NCI-H1105 treated with DMSO at 0.1 percent for 48 hours (cell line): ENCODE measurements at places on chromosomes 2 and 18.

- no peak for DNase-seq
Observed at GRCh38 chr2:27099334-27099955, 12.9 kb downstream of the KHK start.

DNA sequence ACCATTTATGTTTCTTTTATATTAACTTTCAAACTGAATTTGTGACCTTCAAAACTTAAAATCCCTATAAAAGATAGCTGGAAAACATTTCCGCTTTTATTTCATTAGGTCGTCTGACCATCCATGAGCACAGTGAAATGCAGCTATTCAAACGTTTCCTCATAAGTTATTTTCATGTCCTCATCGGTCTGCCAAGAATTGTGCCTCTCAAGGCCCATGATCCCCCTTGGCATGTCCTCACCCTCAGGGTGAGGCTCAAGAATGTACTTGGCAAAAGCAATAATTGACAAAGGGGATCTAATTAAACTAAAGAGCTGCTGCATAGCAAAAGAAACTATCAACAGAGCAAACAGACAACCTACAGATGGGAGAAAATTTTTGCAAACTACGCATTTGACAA is 12.4 kb downstream of the SLC66A2 start:
- no peak for DNase-seq

DNA sequence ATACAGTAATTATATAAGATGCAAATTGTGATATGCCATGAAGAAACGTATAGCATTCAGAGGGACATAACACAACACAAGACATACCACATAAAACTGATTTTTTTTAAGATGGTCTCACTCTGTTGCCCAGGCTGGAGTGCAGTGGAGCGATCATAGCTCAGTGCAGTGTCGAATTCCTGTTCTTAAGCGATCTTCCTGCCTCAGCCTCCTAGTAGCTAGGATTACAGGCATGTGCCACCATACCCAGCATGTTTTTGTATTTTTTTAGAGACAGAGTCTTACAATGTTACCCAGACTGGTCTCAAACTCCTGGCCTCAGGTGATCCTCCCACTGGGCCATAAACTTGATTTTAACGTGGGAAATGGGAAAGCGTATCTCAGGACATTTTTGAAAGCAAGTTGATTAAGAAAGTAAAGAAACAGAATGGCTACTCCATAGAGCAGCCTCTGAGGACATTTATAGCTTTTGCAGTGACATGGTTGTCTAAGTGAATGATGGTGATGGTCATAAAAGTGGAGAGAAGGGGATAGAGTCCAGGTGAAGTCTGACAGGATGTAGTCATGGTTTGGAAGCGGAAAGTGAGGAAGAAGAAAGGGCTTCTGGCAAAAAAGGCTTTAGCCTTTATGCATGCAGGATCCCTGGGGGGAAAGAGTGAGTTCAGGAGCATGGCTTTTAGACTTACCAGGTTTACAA is 2.4 kb downstream of the TSGA10 start:
- DNase-seq: no peak

DNA sequence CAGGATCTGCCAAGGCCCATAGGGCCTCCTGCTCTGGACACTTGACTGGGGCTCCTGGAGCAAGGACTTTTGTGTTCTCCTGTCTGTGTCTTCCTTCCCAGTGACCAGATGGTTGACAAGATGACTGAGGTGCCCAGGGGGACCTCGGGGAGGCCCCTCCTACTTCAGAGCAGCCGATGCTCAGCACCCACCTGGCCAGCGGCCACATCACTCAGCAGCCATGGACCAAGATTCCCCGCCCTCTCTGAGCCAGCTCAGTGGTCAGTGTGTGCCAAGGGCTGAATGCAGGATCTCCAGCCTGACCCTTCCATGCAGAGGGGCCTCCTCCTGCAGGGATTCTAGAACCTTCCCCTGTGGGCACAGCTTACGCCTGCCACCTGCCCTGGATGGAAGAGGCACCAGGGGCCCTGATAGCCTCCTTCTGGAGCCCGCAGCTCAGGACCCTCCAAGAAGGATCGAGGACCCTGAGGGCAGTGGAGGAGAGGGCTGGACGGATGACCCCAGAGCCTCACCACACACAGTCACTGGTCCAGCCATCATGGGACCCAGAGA is 87.4 kb upstream of the GPC1 start:
- no peak for DNase-seq

- DNase-seq: no peak
Observed at GRCh38 chr2:144544053-144544452, 24.1 kb upstream of the ZEB2 start.

DNA sequence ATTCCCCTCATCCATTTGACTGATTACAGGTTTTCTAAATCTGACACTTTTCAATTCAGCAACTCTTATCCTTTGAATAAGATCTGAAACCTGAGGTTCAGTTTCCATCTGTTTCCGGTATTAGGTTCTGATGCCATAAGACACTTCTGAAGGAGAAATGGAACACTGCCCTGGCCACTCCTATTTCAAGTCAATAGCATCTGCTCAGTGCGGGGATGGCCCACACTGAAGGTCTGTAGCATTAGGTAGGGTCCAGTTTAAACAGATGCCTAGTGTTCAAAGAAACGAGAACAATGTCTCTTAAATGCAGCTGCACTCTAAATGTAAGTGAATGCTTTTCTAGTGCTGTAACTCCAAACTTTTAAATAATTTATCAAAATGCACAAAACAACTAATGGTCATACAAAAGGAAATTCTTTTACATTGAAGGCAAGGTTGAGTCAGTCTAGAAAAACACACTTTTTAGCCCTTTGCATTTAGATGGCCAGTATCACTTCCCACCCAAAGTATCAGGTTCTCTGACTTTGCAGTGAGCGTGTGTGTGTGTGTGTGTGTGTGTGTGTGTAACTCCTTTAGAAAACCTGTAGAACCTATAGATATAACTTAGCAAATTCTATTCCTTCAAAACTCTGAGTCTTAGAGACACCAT is 78.2 kb downstream of the STK39 start:
- DNase-seq: no peak

- DNase-seq: no peak
Observed at GRCh38 chr2:83113953-83114352, 1345.1 kb downstream of the SUCLG1 start.

DNA sequence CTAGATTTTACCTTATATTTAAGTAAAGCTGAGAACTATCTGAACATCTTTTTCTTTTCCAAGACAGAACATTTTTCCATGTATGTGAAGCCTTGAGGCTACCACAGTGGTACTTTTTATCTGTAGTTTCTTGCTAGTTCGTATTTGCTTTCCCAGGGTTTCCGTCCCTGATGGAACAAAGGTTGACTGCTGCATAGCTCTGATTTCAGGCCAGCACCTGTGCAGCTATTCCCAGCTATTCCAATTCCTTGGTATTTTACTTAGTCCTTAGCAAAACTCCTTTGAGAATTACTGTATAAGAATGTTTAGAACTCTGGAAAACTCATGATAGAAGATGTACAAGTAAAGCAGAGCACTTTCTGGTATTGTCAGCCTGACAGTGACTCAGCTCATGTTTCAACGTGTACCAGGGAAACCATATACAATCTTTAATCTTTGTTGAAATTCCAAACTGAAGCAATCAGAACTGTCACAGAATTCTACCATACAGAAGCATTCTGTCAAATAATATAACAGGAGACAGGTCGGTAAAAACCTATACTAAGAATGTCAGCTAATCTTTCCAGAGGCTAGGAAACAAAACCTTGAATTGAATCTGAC is 162.2 kb downstream of the PKP4 start:
- no peak for DNase-seq

DNA sequence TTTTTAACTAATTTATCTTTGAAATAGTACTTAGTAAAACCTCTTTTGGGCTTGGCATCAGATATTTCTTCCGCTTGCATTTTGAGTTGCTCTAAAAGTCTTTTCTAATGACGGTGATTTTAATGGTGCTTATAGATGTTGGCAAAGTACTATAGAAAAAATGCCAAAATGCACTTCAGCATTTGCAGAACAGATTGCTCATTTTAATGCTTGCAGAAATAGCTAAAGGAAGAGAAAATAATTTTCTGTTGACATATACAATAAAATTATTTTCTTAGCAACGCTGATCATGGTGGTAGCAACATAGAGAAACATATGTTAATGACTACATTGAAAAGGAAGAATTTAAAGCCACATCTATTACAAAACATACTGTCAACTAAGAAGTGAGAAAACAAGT is 170.7 kb downstream of the STK39 start:
- no peak for DNase-seq

DNA sequence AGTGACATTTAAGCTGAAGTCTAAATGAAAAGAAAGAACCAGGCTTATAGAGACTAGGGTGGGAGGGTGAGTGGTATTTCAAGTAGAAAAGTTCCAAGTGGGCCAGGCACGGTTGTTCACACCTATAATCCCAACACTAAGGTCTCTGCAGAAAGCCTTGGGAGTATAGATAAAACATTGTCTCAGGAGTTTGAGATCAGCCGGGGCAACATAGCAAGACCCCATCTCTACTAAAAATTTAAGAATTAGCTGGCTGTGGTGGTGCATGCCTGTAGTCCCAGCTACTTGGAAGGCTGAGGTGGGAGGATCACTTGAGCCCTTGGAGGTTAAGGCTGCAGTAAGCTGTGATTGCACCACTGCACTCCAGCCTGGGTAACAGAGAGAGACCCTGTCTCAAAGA is 143.4 kb upstream of the PKDCC start:
- no peak for DNase-seq

GRCh38 chr2:6819668-6820067 is 46.0 kb downstream of the CMPK2 start:
- DNase-seq: no peak

DNA sequence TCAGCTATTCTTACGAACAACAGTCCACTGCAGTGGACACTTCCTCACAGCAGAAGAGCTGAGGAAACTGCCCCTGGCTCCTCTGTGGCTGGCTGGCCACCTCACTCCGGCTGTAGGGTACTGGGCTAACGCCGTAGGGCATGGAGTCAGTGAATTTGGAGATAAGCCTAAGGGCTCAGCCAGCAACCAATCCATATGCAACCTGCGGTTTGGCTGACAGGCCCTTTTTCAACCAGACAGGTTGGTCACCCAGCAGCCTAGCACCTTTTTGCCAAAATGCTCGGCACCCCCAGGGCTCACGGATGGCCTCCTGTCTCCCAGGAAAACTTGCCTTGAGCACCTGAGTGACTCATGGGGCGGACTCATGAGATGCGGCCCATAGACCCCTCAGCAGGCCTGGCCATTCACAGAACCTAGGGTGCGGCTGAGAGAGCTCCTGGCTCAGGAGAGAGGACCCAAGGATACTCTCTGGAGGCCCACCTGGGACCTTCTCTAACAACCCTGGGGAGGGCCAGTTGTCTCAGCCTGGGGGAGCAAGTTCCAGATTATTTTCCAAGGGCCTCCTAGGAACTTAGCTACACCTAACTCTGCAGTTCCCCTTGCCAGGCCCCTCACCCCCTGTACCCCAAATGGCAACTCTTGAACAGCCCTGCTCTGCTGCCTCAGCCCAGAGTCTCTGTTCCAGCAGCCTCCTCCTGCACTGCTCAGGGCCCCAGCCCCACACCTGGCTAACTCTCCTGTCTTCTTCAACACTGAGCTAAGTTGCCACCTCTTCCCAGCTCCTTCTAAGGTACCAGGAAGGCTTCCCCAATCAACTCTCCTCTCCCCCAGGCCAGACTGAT is 252.1 kb downstream of the CYP26B1 start:
- DNase-seq: no peak

DNA sequence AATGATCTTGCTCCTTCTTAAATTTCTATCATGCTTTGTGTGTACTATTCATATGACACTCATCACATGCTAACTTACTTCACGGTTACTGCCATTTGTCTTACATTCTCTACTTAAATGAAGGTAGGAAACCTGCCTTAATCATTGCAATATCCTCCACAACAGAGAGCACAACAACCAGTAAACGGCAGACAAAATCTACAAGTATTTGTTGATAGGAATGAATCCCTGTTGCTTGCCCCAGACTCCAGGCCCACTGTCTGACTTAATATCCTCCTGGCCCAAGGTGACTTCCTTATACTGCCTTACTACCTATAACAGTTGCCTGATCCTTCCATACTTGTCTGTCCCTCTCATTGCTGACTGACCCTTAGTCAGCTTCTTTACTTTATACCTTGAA is 3.5 kb downstream of the PPP3R1 start:
- no peak for DNase-seq

DNA sequence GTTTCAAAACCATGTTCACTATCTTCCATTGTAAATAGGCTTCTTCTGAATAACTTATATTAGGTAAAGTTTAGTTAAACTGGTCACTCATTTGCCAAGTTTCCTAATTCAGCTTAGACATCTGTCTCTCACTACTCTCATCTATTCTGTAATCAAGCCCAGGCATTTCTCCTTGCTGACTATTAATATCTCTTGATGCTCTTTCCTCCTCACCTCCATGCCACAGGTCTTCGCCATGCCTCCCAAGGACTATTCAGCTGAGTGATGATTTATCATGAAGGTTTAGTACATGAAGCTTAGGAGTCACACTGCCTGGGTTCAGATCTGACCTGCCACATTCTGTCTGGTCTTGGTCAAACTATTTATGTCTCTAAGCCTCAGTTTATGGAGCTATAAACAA is 115.5 kb downstream of the SPOPL start:
- no peak for DNase-seq

DNA sequence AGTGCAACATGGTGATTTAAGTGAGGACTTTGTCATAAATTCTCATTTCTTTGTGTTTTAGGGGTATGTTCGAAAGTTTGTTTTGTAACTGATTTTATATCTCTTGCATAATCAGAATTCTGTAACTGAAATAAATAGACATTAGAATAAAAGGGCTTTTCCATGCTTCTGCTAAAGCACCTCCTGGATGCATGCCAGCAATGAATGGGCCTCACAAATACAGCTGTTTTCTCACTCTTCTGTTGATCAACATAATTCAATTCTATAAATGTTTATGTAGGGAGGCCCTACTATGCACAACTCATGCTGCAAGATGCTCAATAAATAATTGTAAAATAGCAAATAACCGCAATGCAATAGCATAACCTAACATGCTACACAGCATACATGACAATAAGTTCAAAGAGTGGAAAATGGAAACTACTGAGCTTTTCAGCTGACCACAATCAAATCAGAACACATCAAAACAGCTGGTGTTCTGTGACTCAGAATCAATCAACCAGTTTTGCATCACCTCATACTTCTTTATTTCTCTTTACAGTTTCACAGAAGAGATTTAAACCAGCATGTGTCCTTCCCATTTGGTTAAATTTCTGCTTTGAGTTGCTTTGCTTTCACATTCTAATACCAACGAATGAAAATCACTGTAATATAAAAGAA is 11.0 kb downstream of the CDH7 start:
- peak; percentile 63 for DNase-seq

GRCh38 chr2:6358546-6358945 is 507.2 kb downstream of the CMPK2 start:
- DNase-seq: no peak

DNA sequence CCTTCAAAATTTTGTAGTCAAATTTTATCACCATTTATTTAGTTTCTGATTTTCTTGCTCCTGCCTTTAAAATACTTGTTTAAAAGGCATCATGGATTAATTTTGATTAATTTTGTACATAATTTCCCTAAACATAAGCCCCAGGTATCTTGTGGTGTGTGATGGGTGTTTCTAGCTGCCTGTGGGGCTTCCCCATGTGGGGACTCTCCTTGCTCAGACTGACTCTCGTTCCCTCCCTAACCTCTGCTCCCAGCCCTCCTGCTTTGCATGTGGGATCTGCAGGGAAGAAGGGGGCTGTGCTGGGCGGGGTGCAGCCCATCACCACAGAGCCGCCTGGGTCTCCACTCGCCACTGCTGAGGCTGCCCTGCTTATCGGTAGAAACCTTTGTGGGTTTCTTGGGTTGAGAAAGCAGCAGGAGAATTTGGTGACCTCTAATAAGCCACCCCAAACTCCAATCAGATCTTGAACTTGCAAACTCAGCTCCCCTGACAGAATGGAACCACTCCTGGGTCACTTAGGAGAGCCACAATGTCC is 72.5 kb downstream of the MRPS9 start:
- no peak for DNase-seq

- no peak for DNase-seq
Observed at GRCh38 chr18:76553715-76554546, 58.9 kb upstream of the ZNF516 start.
